ENCODE measurements at places on chromosomes 5 and 9.

DNA sequence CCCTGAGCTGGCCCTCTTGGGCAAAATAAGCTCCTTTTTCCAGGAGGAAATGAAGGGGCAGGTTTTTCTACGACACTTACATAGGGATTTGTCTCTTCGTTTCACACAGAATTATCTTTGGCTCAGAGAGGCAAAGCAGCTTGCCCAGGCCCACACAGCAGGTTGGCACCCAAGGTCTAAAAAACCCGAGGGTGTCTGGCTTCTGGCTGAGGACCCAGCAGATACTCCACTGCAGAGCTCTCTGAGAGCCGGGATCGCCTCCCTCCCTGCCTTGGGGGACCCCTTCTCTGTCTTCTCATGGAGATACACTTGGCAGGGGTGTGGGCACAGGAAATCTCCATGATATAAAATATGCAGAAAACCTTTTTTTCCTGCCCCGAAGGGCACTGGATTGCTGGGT is 29.0 kb upstream of the LHX2 start:
- no peak for ATAC-seq

DNA sequence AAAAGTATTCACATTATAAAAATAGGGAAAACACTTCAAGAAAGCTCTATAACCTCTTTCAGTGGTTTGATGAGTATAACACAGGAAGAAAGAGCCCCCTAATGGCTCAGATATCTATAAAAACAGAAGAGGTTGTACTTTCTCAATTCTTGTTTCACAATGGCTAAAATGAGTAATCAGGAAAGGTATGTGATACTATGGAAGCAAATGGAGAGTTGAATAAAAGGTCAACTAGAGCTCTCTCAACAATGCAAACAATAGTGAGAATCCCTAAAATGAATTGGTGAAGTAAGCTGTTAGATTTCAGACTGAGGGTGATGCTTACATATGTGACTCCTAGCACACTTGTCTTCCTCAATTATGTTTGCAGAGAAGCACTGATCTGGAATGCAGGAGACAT is 584.6 kb upstream of the CDH18 start:
- ATAC-seq: peak; percentile 55

DNA sequence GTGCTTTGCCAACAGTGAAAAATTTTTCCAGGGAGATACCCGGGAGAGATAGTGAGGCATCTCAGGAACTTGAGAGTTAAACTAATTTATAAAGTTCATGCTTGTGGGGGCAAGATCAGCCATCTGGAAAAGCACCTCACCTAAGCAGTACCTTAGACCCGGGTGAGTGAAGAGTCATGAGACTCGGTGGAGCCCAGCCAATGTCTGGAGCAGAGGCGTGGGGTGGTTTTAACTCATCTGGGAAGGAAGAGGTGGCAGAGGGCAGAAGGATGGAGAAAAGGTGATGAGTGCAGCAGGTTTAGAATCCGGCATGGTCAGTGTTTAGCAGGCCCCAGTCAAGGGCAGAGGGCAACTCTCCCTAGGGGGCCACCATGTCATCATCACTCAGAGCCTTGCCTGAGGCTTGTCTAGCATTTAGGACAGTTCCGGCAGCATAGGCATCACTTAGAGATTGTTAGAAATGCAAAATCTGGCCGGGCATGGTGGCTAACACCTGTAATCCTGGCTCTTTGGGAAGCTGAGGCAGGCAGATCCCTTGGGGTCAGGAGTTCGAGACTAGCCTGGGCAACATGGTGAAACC is 4.3 kb upstream of the RNF183 start:
- ATAC-seq: no peak

DNA sequence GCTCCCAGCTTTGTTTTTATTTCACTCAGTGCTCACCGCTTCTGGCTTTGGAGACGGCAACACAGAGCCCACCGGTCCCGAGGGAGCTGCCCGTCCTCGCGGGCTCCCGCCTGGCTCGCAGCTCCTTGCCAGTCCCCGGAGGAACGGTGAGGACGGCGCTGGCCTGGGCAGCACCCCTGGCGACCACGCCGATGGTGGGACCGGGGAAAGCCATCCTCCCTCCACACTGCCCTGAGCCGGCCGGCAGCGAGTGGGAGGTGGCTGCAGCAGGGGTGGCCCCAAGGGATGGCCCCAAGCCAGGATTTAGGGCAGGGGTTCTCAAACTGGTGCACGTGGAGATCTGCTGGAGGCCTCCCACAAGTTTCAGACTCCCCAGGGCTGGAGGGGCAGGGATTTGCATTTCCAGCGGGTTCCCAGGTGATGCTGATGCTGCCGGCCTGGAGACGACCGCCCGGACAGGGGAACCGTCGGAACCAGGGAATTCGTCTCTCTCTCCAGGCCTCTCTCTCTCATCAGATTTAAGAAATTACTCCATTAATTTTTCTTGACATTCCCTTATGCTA is 293.2 kb upstream of the IRX4 start:
- ATAC-seq: no peak

- no peak for ATAC-seq
These were observed 30.8 kb upstream of the CNOT6 start for GRCh38 chr5:180463216-180463900.

- ATAC-seq: no peak
These were observed 64.8 kb downstream of the ERP44 start for GRCh38 chr9:100033877-100034551.

- ATAC-seq: peak; percentile 42
These were observed 1.4 kb downstream of the ZFR start for GRCh38 chr5:32443145-32443540.

DNA sequence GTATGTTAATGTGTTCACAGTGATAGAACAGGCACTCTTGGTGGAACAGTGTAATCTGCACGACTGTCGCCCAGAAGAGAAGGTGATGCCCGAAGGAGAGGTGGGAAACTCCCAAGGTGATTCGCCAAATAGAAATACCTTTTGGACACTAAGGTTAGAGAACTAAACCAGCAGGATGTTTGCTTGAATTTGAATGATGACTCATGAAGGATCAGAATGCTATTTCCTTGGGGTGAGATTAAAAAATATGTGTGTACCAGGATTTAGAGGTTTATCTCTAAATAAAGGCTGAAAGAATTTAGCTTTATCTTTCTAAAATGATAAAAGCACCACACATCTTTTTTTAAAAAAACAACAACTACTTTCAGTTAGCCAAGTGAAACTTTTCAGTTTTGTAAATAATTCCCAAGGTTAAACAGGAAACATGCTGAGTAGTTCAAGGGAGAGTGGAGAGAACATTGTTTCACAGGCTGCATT is 297.4 kb upstream of the TAS2R1 start:
- no peak for ATAC-seq

GRCh38 chr5:14465116-14465515 is 116.5 kb upstream of the OTULINL start:
- no peak for ATAC-seq

GRCh38 chr5:137960141-137960540 is 70.9 kb downstream of the PKD2L2 start:
- ATAC-seq: no peak

DNA sequence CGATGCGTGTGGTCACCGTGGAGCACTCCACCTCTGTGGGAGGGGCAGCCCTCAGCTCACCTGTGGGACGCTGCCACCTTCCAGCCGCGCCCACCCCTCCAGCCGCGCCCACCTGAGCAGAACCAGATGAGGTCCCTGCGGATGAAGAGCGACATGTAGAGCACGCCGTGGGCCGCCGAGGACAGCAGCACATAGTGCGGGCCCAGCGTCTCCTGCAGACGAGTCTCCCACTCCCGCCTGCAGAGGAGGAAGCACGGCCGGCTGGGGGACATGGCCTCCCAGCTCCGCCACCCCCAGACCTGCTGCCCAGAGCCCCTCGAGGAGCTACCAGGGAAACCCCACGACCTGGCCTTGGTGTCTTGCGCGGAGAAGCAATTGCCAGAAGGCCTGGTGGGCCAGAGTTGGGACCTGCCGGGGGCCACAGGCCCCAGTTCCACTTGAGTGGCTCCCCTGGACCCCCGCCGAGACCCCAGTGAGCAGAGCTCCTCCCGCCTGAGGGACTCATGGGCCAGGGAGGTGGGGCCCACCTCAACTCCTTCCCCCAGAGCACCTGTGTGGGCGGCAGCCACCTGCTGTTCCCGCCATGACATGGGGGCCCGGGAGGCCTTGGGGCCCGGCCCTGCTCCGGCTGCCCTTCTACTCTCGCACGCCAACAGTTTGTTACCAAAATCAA is 6.5 kb downstream of the INPP5E start:
- ATAC-seq: no peak

DNA sequence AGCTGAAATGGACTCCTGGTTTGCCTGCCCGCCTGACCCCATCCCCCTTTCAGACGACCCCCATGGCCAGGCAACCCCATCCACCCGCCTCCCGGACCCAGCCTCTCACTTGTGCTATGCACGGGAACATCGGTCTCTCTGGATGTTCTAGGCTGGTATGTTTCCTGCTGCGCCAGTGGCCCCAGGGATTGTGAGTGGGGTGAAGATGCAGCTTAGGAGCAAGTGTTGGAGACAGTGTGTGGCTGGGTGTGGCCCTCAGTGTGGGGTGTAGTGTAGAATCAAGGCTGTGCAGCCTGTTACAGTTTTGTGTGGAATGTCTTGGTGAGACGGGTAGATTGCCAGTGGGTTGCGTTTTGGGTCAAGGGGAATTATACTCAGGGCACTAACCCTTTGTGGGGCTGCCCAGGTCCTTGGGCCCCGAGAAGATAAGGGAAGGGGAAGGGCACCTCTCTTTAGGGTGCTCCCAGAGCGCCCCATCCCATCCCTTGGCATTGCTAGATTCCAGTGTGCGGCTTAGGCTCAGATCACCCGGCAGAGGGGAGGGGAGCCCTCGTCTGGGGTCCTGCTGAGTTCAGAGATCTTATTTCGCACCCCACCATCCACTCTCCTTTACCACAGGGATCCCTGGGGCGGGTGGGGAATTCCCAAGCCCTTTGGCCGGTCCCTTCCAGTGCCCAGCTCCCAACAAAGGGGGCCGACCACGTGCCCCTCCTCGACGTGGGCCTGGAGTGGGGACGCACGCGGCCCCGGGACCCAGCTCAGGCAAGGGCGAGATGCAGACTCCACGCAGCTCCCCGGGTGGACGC is 4.6 kb downstream of the IER5L start:
- peak; percentile 0 for ATAC-seq

DNA sequence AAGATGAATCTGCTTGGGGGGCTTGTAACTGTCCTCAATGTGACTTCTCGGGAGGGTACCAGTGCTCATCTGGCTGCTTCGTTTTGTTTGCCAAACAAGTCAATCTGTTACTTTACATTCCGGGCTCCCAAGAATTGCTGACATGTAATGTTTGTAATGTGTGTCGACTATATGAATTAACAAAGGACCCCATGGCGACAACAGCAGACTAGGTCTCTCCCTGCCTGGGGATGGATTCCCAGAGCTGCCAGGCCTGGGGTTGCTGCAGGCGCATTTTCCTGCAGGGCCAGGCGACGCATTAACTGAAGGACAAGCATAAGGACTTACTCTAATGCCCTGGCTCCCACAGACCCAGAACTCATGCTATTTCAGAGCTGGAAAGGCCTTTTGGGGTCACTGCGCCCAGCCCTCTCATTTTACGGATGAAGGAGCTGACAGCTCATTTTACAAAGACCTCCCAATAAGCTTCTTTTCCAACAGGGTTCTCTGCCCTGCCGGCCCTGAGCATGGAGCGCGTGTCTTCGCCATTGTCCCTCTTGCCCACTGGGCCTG is 214.8 kb downstream of the TTLL11 start:
- no peak for ATAC-seq

GRCh38 chr5:88785746-88786565 is 97.0 kb downstream of the MEF2C start:
- ATAC-seq: peak; percentile 95

GRCh38 chr5:127398508-127398907 is 107.9 kb downstream of the MEGF10 start:
- no peak for ATAC-seq

- ATAC-seq: no peak
These were observed 3.6 kb downstream of the RPL12 start for GRCh38 chr9:127447416-127448111.

GRCh38 chr5:80919678-80920196 is 40.4 kb upstream of the RASGRF2 start:
- no peak for ATAC-seq
